ENCODE measurements at places on chromosomes 11 and 22. TPM values are rescaled to one million over a fixed set of nuclear protein-coding genes. Genes with fewer than 3 reads are reported as not detected.

Gene SHANK3
- total RNA-seq, result 11.5 TPM

- no peak for DNase-seq
These were observed 7.7 kb upstream of the DGAT2 start for GRCh38 chr11:75760710-75761493.

Gene FGF3
- not detected for total RNA-seq

- no peak for DNase-seq
These were observed 607 bp upstream of the ZNF70 start for GRCh38 chr22:23751441-23751996.

DNA sequence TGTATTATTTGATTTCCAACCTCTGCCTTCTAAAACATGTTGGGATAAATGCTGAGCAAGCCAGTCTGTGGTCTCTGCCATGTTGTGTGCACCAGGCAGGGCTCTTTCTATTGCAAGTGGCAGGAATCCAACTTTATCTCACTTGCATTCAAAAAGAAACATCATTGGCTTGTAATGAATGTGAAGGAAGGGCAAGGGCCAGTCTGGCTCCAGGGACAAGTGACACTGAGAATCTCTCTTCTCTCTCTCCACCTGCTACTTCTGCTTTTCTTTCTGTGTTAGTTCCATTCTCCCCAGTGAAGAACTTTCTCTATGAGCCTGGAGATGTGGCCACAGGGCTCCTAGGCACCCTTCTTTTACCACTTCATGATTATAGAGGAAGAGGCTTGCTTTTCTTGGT, 329.9 kb upstream of the NCAM1 start:
- peak; percentile 16 for DNase-seq

Gene SLC7A4
- not detected for total RNA-seq

DNA sequence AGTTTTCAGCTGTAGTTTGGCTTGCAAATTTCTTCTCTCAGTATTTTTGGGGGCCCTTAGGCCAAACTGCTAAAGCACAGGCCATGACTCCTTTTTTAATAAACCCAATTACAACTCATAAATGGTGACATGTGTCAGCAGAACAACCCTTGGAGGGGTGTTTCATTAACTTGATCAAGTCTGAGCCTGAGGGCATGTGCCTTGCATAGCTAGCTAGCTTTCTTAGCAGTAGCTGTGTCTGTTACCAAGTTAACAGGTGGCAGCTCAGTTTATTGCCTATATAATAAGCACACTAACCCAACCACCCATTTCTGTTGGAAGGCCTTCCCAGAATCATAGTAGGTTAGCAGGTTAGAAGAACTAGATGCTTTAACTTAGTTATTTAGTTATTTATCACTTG, 950.3 kb upstream of the CCDC90B start:
- DNase-seq, result no peak

DNA sequence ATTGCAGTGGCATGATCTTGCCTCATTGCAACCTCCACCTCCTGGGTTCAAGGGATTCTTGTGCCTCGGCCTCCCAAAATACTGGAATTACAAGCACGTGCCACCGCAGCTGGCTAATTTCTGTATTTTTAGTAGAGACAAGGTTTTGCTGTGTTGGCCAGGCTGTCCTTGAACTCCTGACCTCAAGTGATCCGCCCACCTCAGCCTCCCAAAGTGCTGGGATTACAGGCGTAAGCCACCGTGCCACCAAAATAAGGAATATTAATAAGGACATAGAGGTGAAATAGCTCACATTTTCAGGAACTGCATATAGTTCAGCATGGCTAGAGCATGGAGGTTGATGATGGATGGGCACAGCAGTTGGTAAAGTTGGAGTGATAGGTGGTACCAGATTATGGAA, 21.4 kb downstream of the ARHGEF12 start:
- no peak for DNase-seq

DNA sequence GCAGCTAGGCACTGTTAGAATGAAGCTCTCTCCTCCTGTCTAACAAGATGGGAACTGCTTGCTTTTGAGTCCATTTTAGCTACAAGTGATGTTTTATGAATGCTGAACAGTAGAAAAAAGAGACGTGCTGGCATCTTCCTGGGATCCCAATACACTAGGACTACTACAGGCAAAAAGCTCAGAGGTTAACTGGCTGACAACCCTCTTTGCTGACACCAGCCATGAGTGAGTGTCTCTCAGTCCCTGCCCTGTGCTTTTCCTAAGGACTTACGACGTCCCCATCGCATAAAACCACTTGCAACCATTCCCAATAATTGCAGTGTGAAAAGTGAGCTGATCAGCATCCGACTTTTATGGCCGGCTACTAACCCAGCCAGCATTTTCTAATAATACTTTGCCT, 213.5 kb downstream of the NTM start:
- no peak for DNase-seq

DNA sequence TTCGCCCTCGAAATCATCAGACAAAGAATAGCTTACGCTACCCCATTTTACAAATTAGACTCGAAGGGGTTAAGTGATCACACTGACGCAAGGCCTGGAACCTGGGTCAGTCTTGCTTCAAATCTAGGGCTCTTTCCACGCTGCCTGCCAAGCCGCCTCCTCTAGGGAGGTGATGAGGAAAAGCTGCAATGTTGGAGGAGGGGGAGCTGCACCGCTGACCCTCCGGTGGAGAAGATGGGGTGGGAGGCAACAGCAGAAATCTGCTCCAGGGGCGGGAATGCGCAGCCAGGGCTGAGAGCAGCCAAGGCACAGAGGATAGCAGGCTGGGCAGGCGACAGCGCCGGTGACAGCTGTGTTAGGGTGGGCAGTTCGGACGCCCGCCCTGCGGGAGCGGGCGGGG, 595 bp downstream of the SYVN1 start:
- peak; percentile 33 for DNase-seq

GRCh38 chr11:18063125-18063524, 17.1 kb upstream of the TPH1 start:
- no peak for DNase-seq

Gene PKP3
- 0.22 TPM for total RNA-seq

Gene LRRN4CL
- 0.22 TPM for total RNA-seq

DNA sequence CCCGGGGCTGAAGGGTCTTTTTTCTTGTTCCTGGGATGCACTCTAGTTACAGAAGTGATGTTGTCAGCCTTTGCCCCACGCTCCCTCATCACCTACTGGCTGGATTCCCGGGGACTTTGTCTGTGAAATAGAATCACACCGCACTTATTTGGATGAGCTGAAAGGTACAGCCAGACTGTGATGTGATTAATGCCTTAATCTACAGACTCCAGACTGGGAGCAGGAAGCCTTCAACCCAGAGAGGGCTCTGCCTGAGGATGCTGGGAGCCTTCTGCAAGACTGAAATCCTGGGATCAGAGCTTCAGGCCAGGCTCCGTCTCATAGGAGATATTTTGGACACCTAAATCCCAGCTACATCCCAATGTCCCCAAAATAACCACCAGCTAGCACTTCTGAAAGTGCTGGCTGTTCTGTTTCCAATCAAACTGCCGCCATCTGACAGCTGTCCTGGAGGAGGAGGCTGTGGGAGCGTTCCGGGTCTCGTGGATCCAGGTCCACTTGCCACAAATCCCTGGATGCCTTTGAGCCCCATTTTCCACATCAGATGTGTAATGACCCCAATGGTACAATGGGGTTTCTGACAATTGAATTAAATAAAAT, 688.5 kb downstream of the TBC1D22A start:
- DNase-seq, result no peak

DNA sequence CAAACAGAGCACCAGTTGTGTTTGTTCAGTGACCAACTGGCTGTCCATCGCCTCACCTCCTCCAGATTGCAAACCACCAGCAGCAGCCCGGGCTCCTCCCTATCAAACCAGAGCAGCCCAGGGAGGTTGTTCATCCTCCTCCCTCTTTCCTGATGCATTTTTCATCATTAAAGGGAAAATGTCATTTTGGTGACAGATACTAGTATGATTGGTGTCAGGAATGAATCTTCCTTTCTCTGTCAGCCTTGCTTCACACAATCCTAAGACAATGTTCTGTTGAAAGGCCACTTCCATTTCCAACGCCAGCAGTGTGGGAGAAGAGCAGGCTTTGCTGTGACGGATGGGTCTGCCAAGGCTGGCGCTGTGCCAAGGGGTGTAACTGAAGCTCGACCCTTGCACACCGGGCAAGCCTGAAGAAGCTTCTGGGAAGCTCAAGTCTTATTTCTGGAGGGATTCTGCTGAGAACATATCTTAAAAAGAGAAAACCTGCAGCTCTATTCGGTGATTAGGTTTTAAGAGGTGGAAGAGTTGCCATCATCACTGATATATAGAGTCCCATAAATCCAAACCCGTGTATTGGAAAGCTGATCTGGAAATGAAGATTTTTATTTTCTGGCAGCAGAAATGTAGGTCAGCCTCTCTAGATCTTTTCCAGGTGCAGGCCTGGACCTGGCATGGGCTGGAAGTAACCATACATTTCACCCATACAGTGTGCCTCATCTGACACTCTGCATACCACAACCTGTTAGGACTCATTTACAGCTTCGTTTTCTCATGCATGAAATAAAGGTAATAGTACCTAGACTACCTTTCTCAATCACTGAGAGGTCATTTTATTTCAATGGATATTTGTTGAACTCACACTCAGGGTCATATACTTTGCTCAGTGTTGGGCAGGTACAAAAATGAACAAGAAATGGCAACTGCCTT, 524.5 kb downstream of the NTM start:
- DNase-seq, result no peak

Gene CRYBA4
- total RNA-seq, result not detected

DNA sequence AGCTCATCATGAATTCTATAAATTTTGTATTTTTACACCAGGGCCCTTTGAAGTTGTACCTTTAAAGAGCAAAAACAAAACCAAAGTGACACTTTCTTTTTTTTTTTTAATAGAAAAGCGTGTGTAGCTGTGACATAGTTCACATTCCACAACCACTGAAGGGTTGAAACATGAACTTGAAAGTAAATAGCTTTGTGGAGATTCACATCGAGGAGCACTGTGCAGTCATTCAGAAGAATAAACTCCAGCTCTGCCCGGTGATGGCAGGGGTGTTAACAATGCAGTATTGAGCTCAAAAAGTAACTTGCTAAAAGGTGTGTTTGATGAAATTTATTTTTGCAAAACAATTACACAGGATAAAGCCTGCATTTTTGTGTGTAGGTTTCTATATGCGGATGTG, 1166.2 kb downstream of the TBC1D22A start:
- DNase-seq, result no peak

Gene SCUBE1
- 0.65 TPM for total RNA-seq

Gene OR10A6
- not detected for total RNA-seq

DNA sequence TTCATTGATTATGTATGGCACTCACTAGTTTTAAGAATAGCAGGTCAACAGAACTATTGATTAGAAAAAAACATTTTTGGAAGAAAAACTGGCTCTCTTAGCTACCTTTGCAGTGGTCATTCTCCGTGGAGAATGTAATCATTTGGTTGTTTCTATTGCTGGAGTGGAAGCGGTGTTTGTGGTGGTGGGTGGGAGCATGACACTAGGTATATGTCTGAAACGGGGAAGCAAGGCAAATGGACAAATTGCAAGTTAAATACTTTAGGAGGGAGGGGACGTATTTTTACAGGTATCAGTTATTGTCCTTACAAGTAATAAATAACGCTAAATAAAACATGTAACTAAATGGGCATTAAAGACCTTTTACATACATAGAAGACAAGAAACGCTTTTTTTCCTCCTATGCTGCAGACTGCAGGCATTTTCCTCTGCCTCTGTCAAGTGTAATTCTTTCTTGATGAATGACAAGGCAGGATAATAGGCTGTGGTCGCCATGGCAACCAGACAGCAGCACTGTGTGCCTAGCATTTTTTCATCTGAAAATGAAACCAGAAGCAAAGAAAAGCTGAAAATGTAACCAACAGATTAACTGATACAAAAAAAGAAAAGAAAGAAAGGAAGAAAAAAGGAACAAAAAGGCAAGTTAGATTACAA, 46.2 kb downstream of the BLID start:
- DNase-seq, result peak; percentile 97

All from lung microvascular endothelial cell (primary cell).